ENCODE measurements at places on chromosomes 3 and 15. TPM values are rescaled to one million over a fixed set of nuclear protein-coding genes. Genes with fewer than 3 reads are reported as not detected.
A peak's percentile ranks its signal among the peaks of the same experiment; 100 is the strongest.

DNA sequence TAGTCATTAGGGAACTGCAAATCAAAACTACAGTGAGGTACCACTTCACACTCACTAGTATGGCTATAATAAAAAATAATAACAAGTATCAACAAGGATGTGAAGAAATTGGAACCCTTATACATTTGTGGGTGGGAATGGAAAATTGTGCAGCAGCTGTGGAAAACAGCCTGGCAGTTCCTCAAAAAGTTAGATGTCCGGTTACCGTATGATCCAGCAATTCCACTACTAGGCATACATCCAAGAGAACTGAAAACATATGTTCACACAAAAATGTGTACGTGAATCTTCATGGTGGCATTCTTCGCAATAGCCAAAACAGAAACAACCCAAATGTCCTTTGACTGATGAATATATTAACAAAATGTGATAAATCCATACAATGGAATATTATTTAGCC lies 187.9 kb upstream of the LYSMD4 start:
- H3K27ac ChIP-seq: no peak overlapping the region
- H3K27me3 ChIP-seq: peaks cover 15% of the 10 kb centered on the region
- no peaks in the 10 kb centered on the region for H3K36me3 ChIP-seq
- no peak overlapping the region for H3K4me3 ChIP-seq

DNA sequence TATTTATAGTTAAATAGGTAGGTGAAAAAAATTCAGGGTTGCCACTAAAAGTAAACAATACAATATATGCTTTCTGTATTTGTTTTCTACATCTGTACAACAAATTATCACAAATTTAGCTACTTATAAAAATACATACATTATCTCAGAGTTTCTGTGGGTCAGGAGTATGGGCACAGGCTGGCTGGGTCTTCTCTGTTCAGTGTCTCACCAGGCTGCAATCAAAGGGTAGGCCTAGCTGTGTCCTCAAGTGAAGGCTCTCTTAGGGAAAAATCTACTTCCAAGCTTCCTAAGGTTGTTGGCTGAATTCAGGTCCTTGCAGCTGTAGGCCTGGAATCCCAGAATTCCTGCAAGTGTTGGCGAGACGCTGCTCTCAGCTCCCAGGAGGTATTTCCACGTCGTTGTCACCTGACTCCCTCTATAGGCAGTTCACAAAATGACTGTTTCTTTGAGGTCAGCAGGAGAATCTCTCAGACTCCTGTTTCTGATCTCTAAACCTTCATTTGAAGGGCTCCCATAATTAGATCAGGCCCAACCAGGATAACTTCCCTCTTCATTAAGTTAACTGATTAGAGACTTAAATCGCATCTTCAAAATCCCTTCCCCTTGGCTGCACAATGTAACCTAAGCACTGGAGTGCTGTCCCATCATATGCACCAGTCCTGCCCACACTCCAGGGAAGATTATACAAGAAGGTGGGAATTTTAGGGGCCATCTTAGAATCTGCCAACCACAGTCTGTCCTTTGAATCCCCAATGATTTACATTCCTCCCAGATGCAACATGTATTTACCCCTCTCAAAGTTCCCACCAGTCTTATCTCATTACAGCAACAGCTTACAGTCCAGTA lies 296.6 kb downstream of the SUCLG2 start:
- H3K27me3 ChIP-seq: no peaks in the 10 kb centered on the region
- DNase-seq: no peak
- H3K4me3 ChIP-seq: no peak overlapping the region
- H3K36me3 ChIP-seq: no peaks in the 10 kb centered on the region
- H3K27ac ChIP-seq: no peak overlapping the region
- no peaks in the 10 kb centered on the region for H3K4me1 ChIP-seq

DNA sequence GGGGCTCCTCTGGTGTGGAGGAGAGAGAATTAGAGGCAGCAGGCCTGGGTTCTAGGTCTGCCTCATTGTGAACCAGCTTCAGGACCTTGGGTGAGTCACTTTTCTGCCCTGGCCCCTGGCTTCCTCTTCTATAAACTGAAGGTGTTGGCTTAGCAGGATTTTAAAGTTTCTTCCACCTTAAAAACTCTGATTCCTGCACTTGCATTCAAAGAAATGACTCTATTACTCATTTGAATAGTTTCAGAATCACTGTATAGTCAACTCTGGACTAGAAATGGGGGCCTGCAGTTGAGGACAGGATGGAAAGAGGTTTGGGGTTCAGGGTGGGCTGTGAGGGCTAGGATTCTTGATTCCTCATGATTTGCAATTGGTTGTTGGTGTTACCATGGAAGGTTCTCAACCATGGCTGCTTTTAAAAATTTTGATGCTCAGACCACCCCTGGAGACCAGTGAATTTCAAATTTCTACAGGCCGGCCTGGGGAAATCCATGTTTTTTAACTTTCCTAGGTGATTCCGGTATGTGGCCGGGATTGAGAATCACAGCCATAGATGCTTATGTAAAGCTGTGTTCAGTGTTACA lies 19.9 kb downstream of the SMAD3 start:
- H3K4me1 ChIP-seq: peaks cover 95% of the 10 kb centered on the region
- no peak overlapping the region for H3K4me3 ChIP-seq
- H3K36me3 ChIP-seq: no peaks in the 10 kb centered on the region
- no peaks in the 10 kb centered on the region for H3K27me3 ChIP-seq
- DNase-seq: no peak
- H3K27ac ChIP-seq: peak overlapping the region; percentile 15

The CLDN18 gene
- 0.40 TPM for total RNA-seq

The SLC28A2 gene
- total RNA-seq: not detected

The ARL14 gene
- not detected for total RNA-seq

The LYZL4 gene
- total RNA-seq: not detected

DNA sequence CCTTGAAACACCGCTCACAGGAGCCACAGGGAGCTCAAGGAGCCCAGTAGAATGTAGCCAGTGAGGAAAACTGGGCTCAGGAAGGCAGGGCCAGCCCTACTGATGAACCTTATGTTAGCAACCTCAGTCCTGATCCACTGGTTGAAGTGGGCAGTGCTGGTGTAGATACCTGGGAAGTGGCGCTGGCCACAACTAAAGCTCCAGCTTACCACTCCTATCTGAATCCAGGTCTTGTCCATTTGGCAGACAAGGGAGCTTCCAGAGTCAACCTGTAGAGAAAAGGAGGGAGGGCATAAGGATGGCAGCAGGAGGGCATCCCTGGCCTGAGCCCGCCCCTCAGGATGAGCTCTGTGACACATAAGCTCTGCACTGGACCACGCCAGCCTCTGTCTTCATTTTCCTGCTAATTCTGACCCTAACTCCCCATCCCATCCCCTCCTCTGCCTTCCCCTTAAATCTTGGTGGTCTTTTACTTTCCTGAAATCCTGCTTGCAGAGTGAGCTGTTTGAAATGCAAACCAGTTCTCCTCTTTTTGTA lies 2.1 kb upstream of the PRSS50 start:
- no peak overlapping the region for H3K27ac ChIP-seq
- no peaks in the 10 kb centered on the region for H3K4me1 ChIP-seq
- H3K36me3 ChIP-seq: no peaks in the 10 kb centered on the region
- peaks cover 42% of the 10 kb centered on the region for H3K27me3 ChIP-seq
- peak; percentile 89 for DNase-seq

The TRIM42 gene
- not detected for total RNA-seq

DNA sequence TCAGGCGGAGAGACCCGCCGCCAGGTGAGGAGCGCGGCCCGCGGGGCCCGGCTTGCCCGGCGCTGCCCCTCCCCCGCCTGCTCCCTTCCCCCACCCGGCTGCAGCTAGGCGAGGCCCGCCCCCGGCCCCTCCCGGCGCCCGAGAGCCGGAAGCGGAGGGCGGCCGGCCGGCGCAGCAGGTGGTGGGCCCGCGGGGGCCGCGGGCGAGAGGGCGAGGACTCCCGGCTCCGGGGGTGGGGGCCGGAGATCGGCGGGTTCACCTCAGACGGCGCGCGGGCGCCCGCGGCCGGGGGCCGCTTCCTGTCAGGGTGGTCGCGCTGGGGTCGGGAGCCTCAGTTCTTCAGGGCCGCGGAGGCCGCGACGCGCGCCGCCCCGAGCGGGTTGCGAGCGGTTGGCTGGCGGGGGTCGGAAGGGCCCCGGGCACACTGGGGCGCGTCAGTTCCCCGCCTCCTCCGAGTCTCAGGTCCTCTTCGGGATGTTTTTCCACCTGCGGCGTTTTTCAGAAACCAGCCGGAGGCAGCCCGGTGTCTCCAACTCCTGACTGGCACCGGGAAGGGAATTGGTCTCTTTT lies 395 bp downstream of the ZFAND6 start:
- peaks cover 39% of the 10 kb centered on the region for H3K4me1 ChIP-seq
- peak; percentile 94 for DNase-seq
- H3K4me3 ChIP-seq: peak overlapping the region; percentile 98
- no peaks in the 10 kb centered on the region for H3K36me3 ChIP-seq

DNA sequence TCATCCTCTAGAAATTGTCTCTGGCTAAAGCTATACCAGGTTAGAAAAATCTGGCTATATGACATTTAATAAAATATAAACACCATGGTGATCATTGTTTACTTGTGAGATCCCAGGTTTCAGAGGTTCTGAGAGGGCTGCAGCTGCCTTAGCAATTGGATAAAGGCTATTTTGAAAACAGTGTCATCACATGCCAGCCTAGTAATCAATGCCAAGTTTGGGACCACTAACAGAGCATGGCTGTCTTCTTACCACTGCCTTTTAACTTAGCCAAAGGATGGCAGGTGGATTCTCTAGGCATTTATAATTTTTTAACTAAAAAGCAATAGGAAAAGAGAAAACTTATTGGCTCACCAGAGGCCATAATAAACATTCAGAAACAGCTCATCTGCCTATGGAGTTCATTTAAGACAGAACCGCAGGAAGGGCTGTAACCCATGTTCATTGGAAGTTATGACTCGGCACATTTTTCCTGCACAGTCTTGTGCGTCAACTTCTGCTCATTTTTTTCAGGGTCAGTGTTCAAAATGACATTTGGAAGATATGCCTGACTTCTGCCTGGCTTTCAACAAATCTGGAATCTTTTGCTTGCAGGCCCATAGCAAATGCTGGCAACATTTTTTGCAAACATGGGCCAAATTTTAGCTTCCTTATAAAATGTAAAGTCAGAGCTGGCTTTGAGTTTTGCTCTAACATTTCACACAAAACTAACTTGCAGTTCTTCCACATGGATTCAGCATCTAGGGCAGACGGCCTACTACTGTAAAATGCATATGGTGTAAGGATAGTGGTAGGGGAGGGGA lies 476.0 kb upstream of the TBL1XR1 start:
- DNase-seq: no peak
- H3K27ac ChIP-seq: peak overlapping the region; percentile 15
- H3K36me3 ChIP-seq: no peaks in the 10 kb centered on the region
- H3K4me1 ChIP-seq: peaks cover 11% of the 10 kb centered on the region

DNA sequence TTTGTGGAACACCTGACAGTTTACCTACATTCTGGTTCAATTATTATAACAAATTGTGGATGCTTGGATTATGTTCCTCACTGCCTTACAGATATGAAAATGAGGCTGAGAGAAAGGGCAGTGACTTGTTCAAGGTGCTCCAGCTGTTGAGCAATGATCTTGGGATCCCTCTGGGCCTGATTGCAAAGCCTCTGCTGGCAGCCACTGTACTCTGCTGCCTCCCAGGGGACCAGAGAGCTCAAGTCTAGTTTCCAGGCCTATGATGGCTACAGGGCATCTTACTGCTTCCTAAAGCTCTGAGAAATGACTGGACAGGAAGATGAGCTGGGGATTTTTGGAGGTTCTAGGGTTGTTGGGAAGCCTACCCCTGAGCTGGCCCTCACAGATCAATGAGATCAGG lies 2.3 kb upstream of the SHC4 start:
- no peak for DNase-seq
- no peak overlapping the region for H3K4me3 ChIP-seq
- no peaks in the 10 kb centered on the region for H3K27me3 ChIP-seq
- peaks cover 14% of the 10 kb centered on the region for H3K4me1 ChIP-seq

The TMEM45A gene
- total RNA-seq: 10.1 TPM

DNA sequence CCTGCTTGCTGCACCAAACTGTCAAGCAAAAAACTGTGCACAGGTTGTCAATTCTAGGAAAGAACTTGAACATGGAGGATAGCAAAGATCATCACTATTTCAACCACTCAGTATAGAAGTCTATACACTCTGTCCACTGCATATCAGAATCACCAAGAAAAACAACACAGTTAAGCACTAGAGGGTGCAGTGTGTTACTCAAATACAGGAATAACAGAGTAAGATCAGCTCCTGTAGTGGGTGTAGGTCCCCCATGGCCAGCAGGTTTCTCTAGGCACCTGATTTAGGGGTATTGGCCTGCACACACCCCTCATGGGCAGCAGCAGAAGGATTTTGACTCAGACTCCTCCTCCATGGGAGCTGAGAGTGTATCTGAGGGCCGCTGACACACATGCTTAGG lies 464.1 kb downstream of the EPHA6 start:
- H3K4me3 ChIP-seq: no peak overlapping the region
- no peak for DNase-seq
- H3K27me3 ChIP-seq: no peaks in the 10 kb centered on the region
- H3K4me1 ChIP-seq: no peaks in the 10 kb centered on the region
- no peak overlapping the region for H3K27ac ChIP-seq

- DNase-seq: no peak
- H3K27ac ChIP-seq: peak overlapping the region; percentile 42
- H3K4me3 ChIP-seq: no peak overlapping the region
- H3K36me3 ChIP-seq: no peaks in the 10 kb centered on the region
- H3K4me1 ChIP-seq: no peaks in the 10 kb centered on the region
These were observed 63.9 kb downstream of the TNFAIP8L3 start for GRCh38 chr15:51030649-51031316.

GRCh38 chr15:73050561-73051295 lies 1.5 kb upstream of the NEO1 start:
- peak overlapping the region; percentile 89 for H3K27ac ChIP-seq
- H3K36me3 ChIP-seq: no peaks in the 10 kb centered on the region
- DNase-seq: no peak
- peak overlapping the region; percentile 95 for H3K4me3 ChIP-seq
- H3K27me3 ChIP-seq: no peaks in the 10 kb centered on the region
- peaks cover 10% of the 10 kb centered on the region for H3K4me1 ChIP-seq

DNA sequence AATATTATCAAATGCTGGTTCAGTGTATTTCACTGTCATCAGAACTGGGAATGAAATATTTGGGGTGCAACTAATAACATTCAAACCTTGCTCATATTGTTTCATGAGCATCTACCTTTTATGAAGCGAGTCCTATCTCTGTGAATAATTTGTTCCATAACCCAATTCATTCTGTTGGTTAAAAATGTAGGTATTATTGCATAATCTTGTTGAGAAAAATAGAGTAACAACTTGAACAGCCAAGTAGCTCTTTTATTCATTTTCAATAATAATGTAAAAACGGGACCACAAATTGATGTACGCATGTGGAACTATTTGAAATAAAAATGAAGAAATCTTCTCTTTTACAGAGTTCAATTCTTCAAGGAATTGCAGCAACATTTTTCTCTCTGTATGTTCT lies 30.1 kb upstream of the TBC1D5 start:
- no peaks in the 10 kb centered on the region for H3K4me1 ChIP-seq
- no peak overlapping the region for H3K27ac ChIP-seq
- DNase-seq: no peak
- no peaks in the 10 kb centered on the region for H3K27me3 ChIP-seq
- H3K36me3 ChIP-seq: no peaks in the 10 kb centered on the region
- H3K4me3 ChIP-seq: no peak overlapping the region

The PLXNA1 gene
- total RNA-seq: 82.4 TPM

GRCh38 chr15:65286704-65287519 lies at the start of gene PARP16:
PARP16 (minus strand) TSS chr15:65286883; CDS start chr15:65286426, 457 bp downstream.
- peak within 1 kb of the TSS; percentile 84 for H3K27ac ChIP-seq
- H3K27me3 ChIP-seq: no peaks in the 10 kb centered on the region
- DNase-seq: peak; percentile 97
- no peaks in the 10 kb centered on the region for H3K36me3 ChIP-seq

- H3K4me1 ChIP-seq: peaks cover 35% of the 10 kb centered on the region
- H3K4me3 ChIP-seq: peak within 1 kb of the TSS; percentile 68
- no peak for DNase-seq
- H3K36me3 ChIP-seq: no peaks in the 10 kb centered on the region
- H3K27me3 ChIP-seq: no peaks in the 10 kb centered on the region
These were observed at the start of gene PLCH1 for GRCh38 chr3:155744626-155745324. PLCH1 (minus strand) TSS chr3:155745071; CDS start chr3:155704224, 40,847 bp downstream.

The EXD1 gene
- total RNA-seq: not detected
